NCI-H146 (cell line): ENCODE measurements at places on chromosomes 2 and 18.

DNA sequence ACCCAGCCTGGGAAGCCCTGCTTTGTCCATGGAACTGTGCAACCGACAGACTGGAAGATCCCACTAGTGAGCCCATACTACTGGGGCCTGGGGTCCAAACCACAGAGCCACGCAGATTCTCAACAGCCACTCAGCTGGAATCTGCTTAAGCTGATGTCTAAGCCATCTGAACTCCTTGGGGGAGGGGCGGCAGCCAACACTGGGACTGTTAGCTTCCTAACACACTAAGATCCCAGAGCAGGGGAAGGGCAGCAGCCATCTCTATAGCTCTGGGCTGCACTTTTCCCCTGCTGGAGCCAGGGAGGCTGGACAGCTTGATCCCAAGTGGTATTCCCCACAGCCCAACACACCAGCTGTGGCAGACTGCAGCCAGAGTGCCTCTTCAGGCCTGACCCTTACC lies 118.3 kb downstream of the RPRM start:
- DNase-seq, result no peak

DNA sequence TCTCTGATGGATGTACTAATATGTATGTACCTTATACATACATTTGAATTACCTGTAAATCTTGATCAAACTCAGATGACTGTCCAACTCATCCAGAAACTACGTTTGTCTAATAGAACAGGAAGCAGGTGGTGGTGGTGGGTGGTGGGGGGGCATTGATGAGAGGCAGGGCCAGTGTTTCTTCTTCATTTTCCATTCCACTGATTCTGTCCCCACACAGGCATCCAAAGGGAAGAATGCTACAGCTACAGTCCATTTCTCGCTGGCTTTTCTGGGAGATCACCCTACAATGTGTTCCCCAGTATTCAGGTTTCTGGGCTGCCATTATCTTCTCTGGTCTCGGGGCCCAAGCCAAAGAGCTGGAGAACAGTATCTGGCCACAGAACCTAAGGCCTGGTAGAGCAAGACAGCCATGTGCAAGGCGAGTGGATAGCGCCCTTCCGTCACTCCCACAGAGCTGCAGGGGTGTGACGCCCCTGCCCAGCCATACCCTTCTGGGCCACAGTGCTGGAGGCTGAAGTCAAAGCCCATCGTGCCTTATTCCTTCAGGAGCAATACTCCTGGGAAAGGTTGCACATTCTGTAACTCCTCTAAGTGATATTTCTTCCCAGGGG lies 54.5 kb downstream of the BCL11A start:
- no peak for DNase-seq

GRCh38 chr2:31236433-31237205 lies 2.7 kb downstream of the EHD3 start:
- no peak for DNase-seq

- no peak for DNase-seq
These were observed 9.3 kb upstream of the PLB1 start for GRCh38 chr2:28486526-28486925.

GRCh38 chr18:43012951-43013350 lies 102.5 kb downstream of the RIT2 start:
- no peak for DNase-seq

GRCh38 chr2:12604341-12604740 lies 112.4 kb upstream of the TRIB2 start:
- DNase-seq, result no peak

- no peak for DNase-seq
These were observed 85.3 kb downstream of the FHOD3 start for GRCh38 chr18:36382854-36383253.

GRCh38 chr2:108325756-108326155 lies 37.1 kb downstream of the SULT1C2 start:
- no peak for DNase-seq

GRCh38 chr2:29597035-29597434 lies 324.4 kb downstream of the ALK start:
- DNase-seq, result no peak

DNA sequence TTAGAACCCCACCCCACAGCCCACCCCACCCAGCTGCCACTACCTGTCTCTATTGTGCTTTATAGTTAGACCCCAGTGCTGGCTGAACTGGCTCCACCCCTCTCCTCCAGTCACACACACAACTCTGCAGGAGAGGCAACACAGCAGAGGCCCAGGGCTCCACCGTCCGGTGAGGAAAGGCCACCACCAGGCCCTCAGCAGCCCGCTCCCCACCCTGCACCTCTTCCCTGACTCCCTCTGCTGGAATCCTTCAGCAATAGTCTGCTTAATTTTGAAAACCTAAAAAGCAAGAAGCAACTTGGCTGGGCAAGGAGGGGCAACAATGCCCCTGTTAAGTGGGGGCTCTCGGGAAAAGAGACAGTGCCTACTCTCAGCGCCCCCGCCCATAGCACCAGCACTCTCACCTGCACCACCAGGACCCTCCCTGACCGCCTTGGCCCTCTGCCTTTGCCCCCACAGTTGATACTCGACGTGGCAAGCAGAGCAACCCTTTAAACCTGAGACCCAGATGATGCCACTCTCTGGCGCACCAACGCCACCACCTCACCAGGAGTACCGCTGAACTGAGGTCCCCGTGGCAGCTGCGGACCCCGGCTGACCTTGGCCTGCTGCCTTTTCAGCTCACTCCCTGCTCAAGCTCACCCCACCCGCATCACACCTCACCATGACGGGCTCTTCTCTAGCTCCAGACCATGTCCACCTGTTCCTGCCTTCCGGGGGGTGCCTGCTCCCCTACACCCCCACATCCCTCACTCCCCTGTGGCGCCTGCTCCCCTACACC lies 45.7 kb downstream of the NDUFA10 start:
- no peak for DNase-seq

GRCh38 chr2:221312634-221313033 lies 259.5 kb downstream of the EPHA4 start:
- DNase-seq, result no peak

GRCh38 chr18:32469190-32469651 lies 1.5 kb downstream of the GAREM1 start:
- peak; percentile 54 for DNase-seq

- no peak for DNase-seq
These were observed 72.6 kb downstream of the CTAGE1 start for GRCh38 chr18:22344908-22345670.

- no peak for DNase-seq
These were observed 142.8 kb upstream of the ALPP start for GRCh38 chr2:232235716-232236115.

- DNase-seq, result peak; percentile 19
These were observed 24.6 kb upstream of the CASP10 start for GRCh38 chr2:201158111-201158929.

DNA sequence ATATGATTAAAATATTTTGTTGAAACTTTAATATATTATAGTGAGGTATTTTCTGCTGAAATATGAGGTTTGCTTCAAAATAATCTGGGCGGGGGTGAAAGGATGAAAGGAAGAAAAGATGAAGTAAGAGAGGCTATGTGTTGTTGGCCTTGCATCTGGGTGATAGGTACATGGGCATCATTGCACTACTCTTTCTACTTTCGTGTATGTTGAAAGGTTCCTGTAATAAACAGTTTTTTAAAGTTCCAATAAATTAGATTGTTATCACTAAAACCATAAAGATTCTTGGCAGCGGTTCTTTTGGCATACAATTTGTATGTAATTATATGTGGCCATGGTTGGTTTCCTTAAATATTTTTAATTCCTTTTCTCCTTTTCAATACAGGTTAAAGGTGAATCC lies 23.6 kb upstream of the MSH2 start:
- DNase-seq, result no peak

DNA sequence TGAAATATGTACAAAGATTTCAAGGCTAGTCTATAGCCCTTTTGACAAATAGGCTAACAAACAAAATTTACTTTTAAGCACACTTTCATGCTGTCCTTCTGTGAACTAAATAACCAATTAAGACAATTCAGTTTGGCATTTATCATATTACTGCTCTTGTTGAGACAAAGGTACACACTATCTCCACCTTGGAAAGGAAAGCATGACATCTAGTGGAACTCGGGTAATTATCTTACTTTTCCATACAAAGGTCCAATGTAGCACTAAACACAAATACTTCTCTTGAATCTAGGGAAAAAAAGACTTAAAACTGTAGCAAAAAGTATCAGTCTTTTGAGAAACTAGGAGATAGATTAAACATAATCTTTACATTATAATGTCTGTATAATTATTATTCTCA lies 125.0 kb upstream of the CD226 start:
- DNase-seq, result peak; percentile 79

- DNase-seq, result peak; percentile 24
These were observed at the start of gene NPAS2 for GRCh38 chr2:100819370-100820272. Gene NPAS2, plus strand, starts transcription at chr2:100820139. Its CDS starts 84,616 bp downstream, at chr2:100904755.

DNA sequence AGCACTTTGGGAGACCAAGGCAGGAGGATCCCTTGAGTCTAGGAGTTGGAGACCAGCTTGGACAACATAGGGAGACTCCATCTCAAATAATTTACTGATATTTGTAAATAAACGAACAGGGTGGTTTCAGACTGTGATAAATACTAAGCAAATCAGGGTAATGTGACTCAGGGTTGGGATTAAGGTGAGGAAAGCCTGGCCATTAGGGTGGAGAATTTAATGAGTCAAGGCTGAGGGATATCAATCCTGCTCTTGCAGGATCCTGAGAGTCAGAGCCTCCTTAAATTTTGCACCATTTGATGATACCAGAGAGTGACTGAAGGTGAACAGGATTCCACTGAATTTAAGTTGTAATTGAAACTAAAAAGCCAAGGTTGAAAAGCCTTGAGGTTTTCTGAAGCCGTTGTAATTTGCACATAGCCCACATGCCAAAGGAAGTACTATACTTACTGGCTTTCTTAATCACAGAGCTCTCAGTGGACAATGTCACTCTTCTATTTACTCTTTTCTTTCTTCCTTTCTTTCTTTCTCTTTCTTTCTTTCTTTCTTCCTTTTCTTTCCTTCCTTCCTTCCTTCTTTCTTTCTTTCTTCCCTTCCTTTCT lies 28.6 kb upstream of the AP1S3 start:
- DNase-seq, result no peak

DNA sequence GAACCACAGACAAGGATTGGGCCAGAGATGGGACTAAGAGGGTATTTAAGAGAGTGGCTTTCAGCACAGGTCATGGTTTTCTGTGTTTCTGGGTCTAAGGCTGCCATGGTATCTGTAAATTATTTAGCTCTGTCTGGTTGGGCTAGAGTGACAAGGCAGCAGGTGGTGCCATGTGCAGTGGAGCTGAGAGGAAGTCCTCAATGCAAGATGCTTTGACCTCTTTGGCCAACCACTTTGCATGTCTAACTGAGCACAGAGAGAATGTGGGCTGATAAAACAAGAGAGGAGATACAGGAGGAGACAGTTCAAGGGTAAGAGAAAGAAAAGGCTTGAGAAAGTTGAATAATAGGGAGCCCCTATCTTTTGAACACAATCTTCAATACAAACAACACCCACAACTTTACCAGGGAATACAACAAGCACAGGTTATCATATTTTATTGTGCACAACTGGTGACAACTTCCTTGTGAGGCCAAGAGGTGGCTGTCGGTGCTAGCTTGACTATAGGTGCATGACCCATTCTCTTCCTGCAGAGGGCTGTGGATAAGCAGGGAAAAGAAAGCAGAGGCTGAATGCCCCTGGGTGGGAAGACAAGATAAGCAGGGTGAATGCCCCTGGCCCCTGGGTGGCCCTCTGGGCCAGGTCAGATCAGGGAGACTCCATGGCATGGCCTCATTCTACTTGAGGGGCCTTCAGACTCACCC lies 12.3 kb downstream of the FLACC1 start:
- DNase-seq, result peak; percentile 13

DNA sequence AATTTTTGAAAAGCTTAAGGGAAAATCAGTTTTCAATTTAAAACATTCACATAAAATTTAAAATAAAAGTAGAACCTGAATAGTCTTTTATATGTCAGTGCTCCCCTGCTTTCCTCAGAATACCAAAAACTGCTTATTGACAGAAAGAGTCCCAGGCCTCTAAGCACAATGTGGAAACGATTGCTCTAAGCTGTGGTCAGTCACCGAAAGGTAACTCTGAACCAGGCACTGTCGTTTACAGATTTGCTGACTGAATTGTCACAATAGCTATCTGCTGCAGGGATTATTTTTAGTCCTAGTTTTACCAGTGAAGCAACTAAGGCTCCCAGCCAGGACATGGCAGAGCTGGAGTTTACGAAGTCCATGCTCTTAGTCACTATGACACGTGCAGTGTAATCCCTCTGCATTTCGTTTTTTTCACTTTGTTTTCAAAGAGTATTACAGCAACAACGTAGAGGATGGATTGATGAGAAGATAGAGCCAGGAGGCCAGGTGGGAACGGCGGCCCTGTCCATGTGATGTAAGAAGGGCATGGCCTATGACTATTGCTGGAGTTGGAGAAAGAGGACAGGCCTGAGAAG lies 28.1 kb upstream of the TMEM247 start:
- no peak for DNase-seq

- DNase-seq, result no peak
These were observed 5.4 kb upstream of the KCNS3 start for GRCh38 chr2:17873021-17873420.

GRCh38 chr2:6915399-6915798 lies 1.8 kb upstream of the RNF144A start:
- DNase-seq, result no peak

- DNase-seq, result peak; percentile 47
These were observed 156.2 kb upstream of the PIK3C3 start for GRCh38 chr18:41798879-41799278.

DNA sequence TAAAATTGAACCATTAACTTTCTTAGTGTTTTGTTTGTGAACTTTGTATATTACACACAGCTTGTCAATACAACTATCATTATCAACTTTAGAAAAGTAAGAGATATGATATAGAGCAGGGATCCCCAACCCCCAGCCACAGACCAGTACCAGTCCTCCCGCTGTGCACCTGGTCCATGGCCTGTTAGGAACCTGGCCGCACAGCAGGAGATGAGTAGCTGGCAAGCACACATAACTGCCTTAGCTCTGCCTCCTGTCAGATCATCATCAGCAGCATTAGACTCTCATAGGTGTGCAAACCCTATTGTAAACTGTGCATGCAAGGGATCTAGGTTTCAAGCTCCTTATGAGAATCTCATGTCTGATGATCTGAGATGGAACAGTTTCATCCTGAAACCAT lies 491.0 kb upstream of the NXPH2 start:
- DNase-seq, result peak; percentile 81

DNA sequence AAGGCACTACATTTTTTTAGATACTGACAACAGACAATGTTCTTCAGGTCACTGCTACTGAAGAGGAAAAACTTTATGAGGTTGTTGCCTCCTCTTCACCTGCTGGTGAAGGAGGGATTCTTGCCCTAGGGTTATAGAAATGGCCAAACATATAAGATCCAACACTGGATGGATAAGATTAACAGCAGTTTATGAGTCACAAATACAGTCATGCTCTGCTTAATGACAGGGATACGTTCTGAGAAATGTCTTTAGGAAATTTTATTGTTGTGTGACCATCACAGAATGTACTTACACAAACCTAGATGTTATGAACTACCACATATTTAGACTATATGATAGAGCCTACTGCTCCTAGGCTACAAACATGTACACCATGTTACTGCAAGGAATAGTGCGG lies 57.4 kb upstream of the AMMECR1L start:
- DNase-seq, result no peak

- no peak for DNase-seq
These were observed 74.8 kb downstream of the TCF4 start for GRCh38 chr18:55513161-55513560.
